ENCODE measurements at places on chromosomes 1 and 21.

GRCh38 chr1:169115891-169116585, 9.5 kb downstream of the ATP1B1 start:
- DNase-seq, result no peak

DNA sequence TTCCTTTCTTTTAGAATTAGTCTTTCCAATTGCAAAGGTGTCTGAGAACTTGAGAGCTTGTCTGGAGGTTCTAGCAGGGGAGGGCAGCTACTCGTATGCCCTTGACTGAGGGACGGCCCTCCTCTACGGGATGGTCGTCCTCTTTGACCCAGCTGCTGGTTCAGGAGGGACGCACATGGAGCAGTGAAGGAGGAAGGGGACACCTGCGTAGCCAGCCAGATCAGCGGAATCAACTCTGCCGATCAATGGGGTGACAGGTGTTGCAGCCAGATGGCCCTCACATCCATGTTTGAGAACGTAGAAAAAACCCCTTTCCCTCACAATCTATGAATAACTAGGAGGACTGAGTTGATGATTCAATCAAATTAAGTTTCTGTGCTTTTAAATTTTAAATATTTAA, 15.7 kb upstream of the A3GALT2 start:
- no peak for DNase-seq

DNA sequence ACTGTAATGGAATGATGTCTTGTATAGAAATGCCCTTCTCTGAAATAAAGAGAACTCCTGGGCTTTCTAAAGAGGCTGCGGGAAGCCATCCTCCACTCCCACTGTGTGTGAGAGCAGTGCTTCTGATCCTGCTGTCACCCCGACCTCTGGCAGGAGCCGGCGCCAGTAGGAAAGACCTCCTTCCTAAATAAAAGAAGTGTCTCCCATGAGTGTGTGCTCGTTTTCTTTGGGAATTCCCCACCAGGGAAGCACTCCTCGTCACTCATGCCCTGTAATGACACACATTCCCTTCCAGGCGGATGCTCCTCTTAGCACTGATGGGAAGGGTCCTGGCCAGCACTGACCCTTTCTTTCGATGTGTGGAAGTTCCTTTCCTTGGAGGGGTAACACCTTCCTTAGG, 20.1 kb downstream of the AGT start:
- DNase-seq, result no peak

GRCh38 chr1:41333146-41333784, 28.0 kb upstream of the FOXO6 start:
- DNase-seq, result peak; percentile 66

DNA sequence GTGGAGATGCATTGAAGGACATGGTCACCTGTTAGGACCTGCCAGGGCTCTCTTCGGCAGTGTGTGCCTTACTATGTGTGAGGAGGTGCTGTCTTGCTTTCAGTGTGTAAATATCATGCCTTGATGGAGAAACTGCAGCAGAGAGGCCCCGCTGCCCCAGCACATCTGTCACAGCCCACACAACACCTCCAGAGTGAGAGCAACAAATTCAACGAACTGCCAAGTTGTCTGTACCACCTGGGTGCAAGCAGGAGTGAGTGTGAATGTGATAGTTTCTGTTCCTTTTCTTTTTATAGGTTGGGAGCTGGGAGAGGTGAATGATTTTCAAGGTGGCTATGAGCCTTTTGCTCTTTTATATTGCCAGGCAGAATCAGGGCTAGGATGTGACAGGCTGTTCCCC, 114.6 kb upstream of the KIAA0040 start:
- no peak for DNase-seq

- no peak for DNase-seq
These were observed 72.3 kb upstream of the NR5A2 start for GRCh38 chr1:199955235-199955634.

DNA sequence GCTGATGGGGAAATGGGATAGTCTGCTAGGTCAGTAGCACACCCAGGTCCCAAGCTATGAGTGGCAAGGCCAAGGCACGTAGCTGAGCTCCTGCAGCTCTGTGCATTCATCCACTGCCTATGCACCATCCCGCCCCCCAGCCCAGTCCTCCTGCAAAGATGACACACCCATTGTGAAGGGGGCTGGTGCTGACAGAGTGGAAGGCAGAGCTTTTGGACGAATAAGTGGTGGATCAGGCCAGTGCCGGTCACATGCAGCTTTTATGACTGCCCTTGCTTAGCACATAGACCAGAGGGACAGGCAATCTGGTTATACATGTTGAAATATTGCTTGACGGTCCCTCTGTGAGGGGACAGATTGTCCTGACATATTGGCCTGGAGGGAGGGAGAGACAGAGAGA, 494.3 kb downstream of the PTPRU start:
- no peak for DNase-seq

Data from esophagus muscularis mucosa (tissue), 4 donors.